HFFc6 (cell line): ENCODE measurements at places on chromosomes 4 and X. TPM values are rescaled to one million over a fixed set of nuclear protein-coding genes. Genes with fewer than 3 reads are reported as not detected.

DNA sequence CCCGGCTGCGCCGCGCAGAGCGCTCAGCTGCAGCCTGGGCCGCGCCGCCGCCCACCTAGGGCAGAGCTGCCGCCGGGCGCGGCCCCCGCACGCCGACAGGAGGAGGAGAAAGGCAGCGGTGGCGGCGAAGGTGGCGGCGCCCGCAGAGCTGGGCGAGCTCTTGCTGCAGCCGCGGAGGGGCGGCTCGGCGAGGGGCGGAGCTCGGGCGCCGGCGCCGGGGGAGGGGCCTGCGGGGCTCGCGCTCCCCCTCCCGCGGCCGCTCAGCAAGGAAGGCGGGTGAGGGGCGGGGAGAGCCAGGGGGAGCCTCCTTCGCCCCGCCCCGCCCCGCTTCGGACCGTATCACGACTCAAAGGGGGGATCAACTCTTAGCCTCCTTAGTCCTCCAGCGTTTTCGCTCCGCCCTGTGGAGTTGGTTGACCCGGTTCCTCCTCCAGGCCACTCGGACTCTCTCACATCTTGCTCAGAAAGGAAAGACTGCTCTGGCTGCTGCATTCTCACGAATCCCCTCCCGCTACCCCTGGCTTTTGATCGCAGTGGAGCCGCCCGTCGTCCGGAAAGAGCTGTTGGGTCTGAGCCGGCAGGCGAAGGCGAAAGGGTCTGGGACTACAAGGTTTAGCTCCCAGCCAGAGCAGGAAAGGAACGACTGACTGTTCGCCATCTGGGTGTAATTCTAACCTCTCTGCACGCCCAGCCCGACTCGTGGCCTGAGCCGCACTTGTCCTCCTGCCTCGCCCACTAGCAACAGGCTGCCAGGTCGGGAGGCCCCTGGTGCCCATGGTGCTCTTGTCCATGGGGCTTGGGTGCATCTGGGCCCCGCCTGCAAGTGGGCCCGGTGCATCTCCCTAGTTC is at the start of gene ATP8A1:
TSS of gene ATP8A1 (minus strand) at position 162 of the 849 bp plus-strand sequence. CDS start 232 bp downstream, outside the sequence.
- DNase-seq, result peak; percentile 56

GRCh38 chr4:38669208-38669607 is 5.2 kb downstream of the KLF3 start:
- no peak for DNase-seq

- DNase-seq, result peak; percentile 86
Observed at GRCh38 chr4:52853351-52853750, 8.8 kb upstream of the RASL11B start.

DNA sequence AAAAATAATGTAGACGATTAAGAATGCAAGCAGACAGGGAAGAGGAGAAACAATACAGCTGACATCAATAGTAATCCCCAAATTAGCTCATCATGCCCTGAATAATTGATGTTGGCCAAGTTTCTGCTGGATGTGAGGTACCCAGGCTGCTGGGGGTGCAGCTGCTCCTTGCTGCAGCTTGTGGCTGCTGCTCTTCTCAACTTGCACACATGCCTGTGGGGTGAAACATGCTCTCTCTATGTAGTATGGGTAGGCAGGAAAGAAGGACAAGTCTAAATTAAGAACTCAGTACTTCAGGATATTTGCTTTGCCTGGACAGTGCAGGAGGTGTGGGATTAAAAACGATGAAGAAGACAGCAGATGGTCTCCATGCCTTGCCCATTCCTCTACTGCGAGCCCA is 16.7 kb downstream of the EDA2R start:
- DNase-seq, result peak; percentile 30

Gene VCX3A
- not detected in 3 replicates for total RNA-seq

GRCh38 chr4:702618-703048 is 3.0 kb upstream of the PCGF3 start:
- no peak for DNase-seq

GRCh38 chr4:76210452-76210851 is 3.2 kb downstream of the SCARB2 start:
- no peak for DNase-seq

DNA sequence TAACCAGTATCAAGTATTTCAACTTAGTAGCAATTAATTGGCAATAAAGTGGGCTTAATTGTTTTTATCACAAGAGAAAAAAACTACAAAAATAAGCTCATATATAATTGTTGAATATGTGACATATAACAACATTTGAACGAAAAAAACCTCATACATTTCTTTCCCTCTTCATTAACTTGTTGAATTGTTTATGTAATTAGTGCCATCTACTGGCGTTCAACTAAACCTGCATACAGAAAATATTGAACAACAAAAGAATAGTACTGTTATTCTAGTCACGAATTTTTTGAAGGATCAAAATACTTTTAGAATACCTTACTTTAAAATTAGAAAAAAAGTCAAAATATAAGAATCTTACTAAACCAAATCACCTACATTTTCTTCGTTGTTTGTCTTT is 586.5 kb upstream of the FTHL17 start:
- peak; percentile 11 for DNase-seq

Gene NUDT10
- 0.11 TPM in 1 of 2 replicates, not detected in the other for total RNA-seq

- no peak for DNase-seq
Observed at GRCh38 chr4:78774417-78774816, 1.7 kb upstream of the BMP2K start.

DNA sequence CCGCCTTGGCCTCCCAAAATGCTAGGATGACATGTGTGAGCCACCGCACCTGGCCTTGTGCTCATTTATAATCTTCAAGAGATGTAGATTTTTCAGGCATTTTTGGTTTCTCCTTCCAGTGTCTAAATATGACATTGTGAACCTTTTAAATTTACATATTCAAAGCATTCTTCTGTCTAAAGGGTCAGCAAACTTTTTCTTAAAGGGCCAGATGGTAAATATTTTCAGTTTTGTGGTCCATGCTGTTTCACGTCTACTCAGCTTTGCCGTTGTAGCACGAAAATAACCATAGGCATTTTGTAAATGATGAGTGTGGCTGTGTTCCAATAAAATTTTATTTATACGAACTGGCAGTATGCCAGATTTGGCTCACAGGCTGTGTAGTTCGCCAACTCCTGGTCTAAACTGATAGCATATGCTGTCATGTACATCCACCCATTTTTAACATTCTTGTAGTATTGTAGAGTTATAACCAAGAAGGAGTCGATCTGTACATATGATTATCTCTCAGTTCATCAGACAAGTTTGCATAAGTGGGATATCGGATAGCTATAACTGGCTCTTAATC is 12.7 kb upstream of the GCNA start:
- DNase-seq, result no peak

Gene PAGE2
- not detected in 3 replicates for total RNA-seq
